Urothelium cell line (cell line): ENCODE measurements at places on chromosomes 3 and 15.

GRCh38 chr15:64884679-64885078, 27.0 kb upstream of the ANKDD1A start:
- no peak for DNase-seq

- no peak for DNase-seq
These were observed 33.1 kb upstream of the ALDH1L1 start for GRCh38 chr3:126213379-126214028.

DNA sequence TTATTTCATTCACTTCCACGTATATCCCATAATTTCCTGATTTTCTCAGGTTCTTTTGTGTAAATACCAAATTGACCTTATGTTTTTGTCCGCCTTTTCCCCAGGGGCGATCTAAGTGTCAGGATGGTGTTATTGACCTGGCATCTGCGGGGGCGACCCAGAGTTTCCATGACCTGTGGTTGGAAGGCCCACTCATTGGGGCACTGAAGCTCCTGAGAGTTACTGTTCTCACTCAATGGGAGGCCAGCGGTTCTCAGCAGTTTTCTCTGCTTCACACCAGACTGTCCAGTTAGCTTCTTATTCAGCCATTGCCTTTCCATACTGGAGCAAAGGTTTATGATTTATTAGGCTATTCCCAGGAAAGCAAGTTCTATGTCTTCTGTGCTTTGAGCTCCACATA, 53.3 kb downstream of the B3GALNT1 start:
- no peak for DNase-seq

DNA sequence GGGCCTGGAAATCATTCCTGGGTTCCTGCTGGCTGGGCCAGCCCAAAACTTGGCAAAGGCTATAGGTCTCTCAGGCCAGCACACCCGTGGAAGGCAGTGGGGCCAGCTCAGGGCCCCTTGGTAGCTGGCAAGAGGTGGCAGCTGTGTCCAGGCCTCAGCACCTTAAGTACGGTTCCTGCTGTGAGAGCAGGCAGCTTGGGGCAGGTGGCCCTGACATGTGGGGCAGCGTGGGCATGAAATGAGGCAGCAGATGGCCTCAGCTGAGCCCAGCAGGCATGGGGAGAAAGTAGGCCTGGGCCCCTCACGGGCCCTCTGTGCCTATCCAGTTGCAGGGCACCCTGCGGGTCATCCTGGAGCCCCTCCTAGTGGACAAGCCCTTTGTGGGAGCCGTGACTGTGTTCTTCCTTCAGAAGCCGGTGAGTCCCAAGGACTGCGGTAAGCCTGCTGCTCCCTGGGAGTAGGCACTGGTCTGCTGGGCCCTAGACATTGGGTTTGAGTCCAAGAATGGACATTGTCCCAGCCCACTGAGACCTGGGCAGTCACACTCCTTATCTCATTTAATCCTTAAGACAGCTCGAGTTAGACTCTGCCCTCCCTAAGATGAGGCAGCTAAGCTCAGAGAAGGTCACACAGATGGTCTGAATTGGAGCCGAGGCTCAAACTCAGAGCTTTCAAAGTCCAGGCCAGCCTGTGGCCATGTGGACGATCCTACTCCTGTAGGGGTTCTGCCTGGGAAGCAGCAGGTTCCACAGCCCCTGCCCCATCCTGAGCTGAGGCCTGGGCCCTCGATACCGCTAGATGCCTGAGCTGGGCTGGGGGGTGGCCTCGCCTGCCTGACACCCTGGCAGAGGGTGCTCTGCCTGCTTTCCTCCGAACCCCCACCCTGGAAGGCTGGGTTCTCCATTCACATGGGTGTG, 25.5 kb downstream of the ESYT3 start:
- DNase-seq: no peak

- no peak for DNase-seq
These were observed 301.8 kb upstream of the TBC1D5 start for GRCh38 chr3:18044191-18044590.

DNA sequence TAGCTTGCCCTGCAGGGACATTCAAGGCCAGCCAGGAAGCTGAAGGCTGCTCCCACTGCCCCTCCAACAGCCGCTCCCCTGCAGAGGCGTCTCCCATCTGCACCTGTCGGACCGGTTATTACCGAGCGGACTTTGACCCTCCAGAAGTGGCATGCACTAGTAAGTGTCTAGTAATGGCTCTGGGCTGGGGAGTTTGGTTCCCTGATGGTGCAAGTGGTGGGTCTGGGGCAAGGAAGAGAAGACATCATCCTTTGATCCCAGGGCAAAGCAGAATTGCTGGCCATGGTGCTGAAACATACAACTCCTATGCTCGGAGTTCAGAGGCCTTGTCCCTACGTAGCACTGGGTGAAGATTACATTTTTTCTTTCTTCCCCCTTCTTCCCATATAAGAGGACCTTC, 311.4 kb downstream of the EPHB1 start:
- peak; percentile 41 for DNase-seq

DNA sequence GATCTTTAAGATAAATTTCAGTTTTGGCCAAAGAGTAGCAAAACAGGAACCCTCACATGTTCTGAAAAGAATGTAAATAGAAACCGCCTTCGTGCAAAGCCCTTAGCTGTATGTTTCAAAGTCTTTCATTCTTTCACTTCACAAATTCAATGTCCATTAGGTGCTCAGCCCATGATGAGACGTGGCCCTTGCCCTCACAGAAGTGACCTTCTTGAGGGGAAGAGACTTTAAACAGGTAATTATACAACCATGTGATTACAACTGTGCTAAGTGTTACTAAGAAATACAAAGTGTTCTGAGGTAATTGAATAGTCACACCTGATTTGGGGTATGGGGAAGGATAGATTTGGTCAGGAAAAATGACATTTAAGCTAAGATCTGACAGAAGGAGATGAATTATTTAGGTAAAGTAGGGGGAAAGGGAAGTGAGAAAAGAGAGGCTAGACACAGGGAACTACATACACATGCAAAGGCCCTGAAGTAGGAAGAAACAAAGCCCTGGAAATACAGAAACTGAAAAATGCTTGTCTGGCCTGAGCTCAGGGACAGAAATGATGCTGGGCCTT, 19.6 kb downstream of the HSPBAP1 start:
- DNase-seq: no peak

DNA sequence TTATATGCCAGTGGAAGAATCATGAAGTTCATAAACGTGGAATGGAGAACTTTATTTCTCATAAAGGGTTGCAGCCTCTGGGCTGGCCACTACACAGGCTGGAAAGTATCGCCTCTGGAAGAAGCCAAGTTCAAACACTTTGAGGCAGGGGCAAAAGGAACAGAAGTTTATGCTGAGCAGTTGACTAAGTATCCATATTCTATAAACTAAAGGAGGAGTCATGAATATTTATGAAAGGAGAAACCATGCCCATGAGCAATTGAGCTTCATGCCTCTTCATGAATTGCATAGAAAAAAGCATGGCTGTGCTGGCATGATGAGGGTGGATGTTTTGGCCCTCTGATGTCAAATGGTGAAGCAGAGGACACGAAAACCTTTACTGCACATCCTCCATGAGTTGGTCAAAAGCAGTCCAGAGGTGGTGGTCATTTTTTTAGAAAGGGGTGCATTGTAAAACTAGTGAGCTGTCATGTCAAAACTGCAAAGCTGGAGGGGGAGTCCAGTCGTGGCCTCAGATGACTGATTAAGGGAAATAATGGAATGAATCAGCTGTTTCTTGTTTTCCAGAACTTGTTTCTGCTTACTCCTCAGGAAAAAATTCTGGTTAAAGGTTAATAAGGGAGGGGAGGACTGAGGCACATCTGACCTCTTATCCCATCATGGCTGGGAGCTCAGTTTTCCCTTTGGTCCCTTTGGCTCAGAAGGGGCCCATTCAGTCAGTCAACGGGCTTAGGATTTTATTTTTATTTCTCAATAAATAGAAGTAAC, 276.7 kb downstream of the CHL1 start:
- DNase-seq: no peak

GRCh38 chr15:55998478-55998877, 5.1 kb upstream of the NEDD4 start:
- no peak for DNase-seq

GRCh38 chr15:98599909-98600691, 48.2 kb upstream of the IGF1R start:
- DNase-seq: no peak

GRCh38 chr15:53251523-53251922, 461.4 kb upstream of the ONECUT1 start:
- no peak for DNase-seq

DNA sequence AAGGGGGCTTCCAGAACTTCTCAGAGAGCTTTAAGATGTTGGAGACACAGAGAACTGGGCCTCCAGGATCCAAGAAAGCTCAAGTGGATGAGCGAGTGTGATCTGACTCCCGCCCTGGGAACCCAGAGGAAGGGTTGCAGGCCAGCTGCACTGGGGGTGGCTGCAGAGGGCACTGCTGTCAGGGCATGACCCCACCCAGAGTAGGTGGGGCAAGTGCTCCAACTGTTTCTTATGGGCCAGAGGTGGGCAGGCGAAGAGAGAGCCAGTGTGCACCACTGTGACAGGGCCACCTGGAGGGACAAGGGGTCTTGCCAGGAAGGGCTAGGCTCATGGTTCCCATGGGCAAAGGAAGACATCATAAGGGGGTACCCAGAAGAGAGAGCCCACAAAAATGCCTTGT, 48.8 kb downstream of the EXOG start:
- DNase-seq: no peak

- DNase-seq: no peak
These were observed 196.6 kb upstream of the BCL6 start for GRCh38 chr3:187941848-187942194.

DNA sequence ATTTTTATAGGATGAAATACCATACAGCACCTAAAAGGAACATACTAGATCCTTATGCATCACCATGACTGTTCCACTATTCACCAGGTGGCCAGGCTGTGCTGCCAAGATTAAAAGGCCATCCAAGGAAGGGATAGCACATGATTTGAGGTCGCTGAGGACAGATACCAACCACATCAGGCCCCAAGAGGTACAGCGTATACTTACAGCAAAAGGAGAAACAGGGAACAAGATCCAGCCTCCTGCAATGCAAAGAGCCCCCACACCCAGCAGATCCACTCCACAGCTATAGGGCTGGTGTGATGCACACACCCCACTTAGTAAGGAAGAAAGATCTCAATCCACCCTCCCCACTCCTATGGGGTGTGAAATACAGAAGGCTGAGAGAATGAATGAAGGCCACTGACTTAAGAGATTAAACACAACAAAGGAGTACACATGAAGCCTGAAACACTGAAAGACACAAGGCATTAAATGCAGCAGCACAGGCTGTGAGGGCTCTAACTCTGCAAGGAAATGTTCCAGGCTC, 32.0 kb upstream of the ZNF445 start:
- peak; percentile 12 for DNase-seq

GRCh38 chr3:94036909-94037507, 8.6 kb upstream of the STX19 start:
- DNase-seq: peak; percentile 36

GRCh38 chr3:104102386-104102785, 1264.3 kb upstream of the ALCAM start:
- DNase-seq: peak; percentile 17

DNA sequence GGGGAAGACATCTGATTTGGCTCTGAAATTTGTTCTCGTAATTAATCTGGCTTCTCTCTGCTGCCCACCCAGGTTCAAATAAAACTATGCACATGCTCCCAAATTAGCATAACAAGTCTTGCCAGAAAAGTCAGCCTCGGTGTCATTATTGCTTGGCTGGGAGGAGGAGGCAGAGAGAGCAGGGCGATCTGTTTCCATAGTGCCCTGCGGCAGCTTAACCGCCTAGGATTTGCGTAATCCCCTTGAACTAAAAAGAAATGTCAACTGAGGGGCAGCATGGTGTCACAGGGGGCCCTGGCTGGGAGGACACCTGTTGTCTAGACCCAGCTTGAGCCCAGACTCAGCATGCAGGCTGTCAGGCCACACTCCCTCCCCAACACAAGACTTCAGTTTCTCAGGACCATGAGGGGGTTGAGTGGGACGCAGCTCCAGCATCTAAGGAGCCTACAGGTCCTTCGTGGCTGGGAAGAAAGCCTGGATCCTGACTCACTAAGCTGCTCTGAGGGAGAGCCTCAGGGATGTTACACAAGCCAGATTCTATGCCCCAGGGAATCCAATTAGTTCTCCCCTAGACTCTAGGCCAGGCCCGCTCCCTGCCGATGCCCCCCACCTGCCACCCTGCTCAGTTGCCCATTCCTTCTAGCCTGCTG, 17.3 kb downstream of the MRPS11 start:
- no peak for DNase-seq

DNA sequence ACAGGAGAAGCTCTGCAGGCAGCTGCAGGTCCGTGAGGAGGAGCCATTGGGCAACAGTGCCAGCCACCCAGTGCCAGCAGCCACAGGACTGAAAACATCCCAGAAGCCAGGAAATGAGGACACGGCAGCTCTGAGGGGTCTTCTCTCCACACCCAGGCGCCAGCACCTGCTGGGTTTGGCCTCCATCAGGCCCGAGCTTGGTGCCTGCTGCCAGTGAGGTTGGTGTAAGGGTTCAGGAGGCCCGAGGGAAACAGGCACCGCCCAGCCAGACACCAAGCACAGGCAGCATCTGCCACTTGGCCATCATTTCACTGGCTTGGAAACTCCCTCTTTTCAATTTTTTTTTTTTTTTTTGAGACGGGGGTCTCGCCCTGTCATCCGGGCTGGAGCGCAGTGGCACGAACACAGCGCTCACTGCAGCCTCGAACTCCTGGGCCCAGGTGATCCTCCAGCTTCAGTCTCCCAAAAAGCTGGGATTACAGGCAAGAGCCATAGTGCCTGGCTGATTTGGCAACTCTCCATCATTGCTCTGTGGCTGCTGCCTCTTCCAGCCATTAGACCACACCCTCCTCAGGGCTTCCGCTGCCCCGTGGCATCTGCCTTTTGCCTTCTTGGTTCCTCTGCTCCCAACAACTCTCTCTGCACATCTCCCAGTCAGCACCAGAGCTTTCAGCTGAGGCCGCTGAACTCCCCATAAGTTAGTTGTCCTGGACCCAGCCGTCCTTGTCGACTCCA, 1.5 kb upstream of the ITIH3 start:
- no peak for DNase-seq

GRCh38 chr15:89614164-89614563, 38.9 kb downstream of the TICRR start:
- DNase-seq: no peak
